ENCODE measurements at places on chromosomes 11 and 22.
A peak's percentile ranks its signal among the peaks of the same experiment; 100 is the strongest.

GRCh38 chr11:22163394-22163797 lies 29.5 kb upstream of the ANO5 start:
- no peak for DNase-seq

- DNase-seq, result peak; percentile 75
These were observed 180.9 kb downstream of the KIF18A start for GRCh38 chr11:27926981-27927481.

DNA sequence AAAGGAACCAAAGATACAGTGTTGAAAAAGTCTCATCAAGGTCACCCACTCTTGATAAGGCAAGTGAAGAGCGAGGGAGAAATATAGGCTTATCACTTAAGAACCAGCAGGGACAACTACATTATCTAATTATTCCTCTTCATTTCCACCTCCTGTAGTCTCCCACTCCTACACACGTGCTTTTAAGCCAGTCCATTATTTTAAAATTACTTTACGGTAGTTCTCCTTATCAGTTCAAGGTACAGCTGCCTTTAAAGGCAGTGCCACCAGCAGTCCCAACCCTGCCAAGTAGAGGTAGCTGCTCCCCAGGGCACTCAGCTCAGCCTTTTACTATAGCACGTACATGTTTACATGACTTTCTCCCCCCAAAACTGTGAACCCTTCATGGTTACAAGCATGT lies 161.5 kb upstream of the BLID start:
- no peak for DNase-seq

GRCh38 chr11:10655227-10655626 lies 38.3 kb downstream of the IRAG1 start:
- DNase-seq, result no peak

DNA sequence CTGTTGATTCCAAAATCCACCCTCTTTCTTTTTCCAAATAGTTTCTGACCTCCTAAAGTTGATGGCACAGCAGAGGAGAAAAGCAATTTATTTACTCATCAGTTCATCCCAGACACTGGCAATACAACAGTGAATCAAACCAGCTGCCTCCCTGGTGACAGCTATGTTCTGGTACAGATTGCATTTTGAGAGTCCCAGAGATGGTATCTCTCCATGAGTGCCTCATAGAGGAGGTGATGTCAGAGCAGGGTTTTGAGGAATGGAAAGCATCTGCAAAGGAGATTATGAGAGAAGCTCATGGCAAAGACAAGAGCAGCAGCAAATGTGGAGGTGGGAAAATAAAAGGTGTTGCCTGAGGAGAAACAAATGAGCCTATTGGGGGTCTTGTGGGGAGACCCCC lies 377.2 kb downstream of the MN1 start:
- peak; percentile 62 for DNase-seq

DNA sequence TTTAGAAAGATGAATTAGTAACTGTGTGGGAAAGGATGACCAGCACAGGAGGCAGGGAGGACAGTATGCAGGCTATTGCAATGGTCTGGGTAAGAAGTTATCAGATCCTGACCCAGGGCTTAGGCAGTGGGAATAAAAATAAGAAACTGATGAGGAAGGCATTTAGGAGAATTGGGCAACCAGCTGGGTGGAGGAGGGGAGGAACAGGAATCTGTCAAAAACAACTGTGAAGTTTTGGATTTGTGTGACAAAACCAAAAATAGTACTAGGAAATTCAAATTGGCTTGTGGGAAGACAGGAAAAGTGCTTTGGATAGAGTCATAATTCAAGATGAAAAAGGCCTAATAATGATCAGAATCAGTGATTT lies 27.9 kb downstream of the MMP13 start:
- no peak for DNase-seq

GRCh38 chr11:103637831-103638230 lies 398.6 kb upstream of the DDI1 start:
- no peak for DNase-seq

GRCh38 chr11:88535916-88536547 lies 198.5 kb upstream of the CTSC start:
- DNase-seq, result peak; percentile 61

GRCh38 chr11:12705874-12706273 lies 31.7 kb downstream of the TEAD1 start:
- DNase-seq, result no peak

DNA sequence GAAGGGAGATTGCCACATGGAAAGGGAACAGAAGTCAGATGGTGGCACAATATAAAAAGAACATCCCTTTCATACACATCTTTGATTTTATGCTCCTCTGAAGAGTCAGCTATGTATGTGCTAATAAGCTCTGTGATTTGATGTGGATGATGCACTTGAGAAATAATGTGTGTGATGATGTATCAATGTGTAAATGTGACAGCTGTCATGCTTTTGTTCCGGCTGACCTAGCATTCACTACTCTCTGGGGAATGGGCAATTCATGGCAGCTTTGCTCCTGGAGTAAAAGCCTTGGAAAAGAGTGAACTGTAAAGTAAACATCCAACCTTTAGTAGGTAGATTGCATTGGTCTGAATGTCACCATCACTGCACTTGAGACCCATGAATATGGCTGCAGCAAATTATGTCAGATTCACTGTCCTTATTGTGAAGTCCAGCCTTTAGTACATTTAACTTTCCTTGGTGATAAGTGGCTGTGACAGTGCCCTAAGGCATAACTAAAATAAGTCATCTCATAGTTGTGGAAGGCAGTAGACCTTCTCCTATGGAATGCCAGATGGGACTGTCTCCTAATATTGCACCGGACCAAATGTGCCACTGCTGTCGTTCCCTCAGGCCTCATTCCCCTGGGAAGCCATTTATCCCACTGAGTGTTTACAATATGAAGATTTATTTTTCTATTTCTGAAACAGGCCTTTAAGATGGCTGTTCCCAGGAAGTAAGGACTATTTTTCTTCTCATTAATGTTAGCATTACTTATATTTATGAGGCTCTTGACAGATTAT lies 178.2 kb upstream of the CCDC90B start:
- no peak for DNase-seq

GRCh38 chr11:14117632-14118031 lies 155.1 kb downstream of the SPON1 start:
- no peak for DNase-seq

DNA sequence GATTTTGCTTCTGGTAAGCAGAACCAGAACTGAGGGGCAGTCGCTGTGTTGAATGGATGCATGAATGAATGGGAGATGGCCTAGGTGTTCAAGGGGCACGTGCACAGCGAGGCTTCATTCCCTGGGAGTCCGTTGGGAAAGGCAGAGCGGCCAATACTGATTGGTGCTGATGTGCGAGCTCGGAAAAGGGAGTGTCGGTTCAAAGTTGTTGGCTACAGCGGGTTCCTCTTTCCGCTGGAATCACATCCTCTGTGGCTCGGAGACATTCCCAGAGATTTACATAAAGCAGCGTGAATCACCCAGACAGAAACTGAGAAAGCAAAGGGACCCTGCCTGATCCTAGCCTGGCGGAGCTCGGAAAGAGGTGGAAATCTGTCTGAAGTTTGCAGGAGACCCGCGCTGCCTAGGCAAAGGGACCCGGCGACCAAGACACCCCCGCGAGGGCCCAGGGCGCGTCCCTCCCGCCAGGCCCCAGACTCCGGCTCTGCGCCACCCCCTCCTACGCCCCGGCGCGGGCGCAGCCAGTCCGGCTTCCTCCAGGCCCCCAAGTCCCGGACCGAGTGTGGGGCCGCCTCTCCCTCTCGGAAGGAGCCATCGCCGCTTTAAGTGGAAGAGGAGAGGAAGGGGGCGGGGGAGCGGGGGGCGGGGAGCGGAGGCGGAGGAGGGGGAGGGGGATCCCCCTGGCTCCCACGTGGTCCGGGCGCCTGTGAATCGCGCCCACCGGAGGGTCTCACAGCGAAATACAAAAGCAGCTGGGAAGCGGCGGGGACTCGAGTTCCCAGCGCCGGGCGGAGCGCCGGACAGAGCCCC lies at the start of gene FJX1:
TSS of gene FJX1 (plus strand) at position 774 of the 810 bp plus-strand sequence. CDS start 177 bp downstream, outside the sequence.
- peak; percentile 77 for DNase-seq

DNA sequence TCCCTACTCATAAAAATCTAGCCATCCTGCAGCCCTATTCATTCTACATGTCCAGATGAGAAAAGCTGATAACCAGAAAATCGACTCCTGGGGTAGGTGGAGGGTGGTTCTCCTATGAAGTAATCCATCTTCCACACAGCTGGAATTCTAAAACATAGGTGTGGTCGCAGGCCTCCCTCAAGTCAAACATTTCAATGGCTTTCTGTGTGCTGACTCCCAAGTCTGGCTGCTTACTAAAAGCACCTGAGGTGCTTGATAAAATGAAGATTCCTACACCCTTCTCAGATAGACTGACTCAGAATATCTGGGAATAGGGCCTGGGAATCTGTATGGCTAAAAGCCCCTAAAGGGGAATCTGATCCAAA lies 26.1 kb downstream of the IRAG1 start:
- no peak for DNase-seq

DNA sequence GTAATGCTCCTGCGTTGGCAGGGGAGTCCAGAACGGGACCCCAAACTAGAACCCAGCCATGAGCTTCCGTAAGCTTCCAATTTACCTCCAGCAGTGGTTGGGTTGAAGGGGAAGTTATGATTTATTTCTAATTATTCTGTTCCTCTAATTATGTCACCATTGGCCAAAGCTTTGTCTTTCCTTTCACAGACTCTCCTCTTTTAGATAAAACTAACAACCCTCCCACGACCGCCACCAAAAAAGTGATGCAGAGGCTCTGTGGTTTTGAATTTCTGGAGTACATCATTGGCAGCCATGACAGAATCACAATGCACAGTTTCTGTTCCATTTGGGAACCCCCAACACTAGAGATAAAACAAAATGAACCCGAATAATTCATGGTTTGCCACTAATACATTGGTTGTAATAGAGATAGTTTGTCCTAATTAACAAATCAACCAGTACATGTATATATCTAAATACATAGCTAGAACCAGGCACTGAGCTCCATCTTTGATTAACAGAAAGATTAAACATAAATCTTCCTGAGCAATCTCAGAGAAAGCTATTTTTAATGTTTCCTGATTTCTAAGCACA lies 64.3 kb downstream of the ETS1 start:
- DNase-seq, result no peak

GRCh38 chr11:120710354-120711131 lies 199.0 kb downstream of the GRIK4 start:
- DNase-seq, result peak; percentile 6

GRCh38 chr11:116503216-116504160 lies 269.3 kb downstream of the BUD13 start:
- DNase-seq, result no peak

- DNase-seq, result no peak
These were observed 439 bp downstream of the SPA17 start for GRCh38 chr11:124674168-124674517.

DNA sequence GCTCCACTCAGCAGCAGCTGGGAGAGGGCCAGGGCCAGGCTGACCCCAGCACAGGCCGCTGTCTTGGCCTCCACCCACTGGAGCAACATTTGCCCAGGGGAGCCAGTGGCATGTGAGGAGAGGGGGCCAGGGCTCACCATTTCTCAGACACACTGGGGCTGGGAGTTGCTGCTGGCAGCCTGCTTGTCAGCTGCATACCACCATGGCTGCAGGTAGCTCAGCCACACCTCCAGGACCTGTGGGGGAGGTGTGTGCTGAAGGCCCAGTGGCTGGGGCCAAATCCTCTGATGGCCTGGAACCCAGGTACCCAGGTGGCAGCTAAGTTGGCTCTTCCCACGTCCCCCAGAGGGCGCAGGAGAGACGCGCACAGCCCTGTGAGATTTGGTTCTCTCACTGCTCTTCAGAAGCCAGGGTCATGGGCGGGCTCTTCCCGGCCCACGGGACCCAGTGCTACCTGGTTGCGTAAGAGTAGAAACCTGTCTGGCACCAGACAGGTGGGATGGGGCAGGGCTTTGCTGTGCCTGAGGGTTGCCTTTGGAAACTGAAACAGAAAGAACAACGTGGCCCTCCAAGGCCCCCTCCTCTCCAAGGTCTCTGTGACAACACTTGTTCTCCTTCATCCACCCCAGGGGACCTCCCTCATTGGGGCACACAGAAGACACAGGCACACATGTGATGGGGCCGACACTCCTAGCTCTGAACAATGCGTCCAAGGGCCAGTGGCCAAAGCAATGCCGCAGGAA lies 98.8 kb downstream of the MED15 start:
- DNase-seq, result peak; percentile 6

DNA sequence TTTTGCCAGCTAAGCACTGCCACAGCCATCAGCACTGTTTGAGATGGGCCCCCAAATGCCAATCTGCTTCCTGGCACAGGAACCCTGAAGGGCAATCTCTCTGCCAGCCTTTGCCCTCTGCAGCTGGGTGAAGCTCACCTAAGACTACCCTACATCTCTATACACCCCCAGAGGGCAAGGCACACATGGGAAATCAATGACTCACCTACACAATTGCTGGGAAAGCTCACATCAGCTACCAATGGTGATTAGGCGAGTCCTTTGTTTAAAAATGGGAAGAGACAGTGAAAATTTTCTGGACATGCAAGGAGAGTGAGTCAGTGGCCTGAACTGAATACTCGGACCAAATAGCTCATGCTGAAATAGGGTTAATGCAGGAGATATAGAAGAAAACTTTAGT lies 12.6 kb upstream of the PRDM11 start:
- DNase-seq, result no peak

GRCh38 chr11:8698379-8698851 lies 15.8 kb downstream of the RPL27A start:
- no peak for DNase-seq

GRCh38 chr22:30089655-30089974 lies 9.4 kb downstream of the HORMAD2 start:
- no peak for DNase-seq

- DNase-seq, result no peak
These were observed 34.4 kb downstream of the YAP1 start for GRCh38 chr11:102144357-102145355.

GRCh38 chr11:21428796-21429195 lies 759.4 kb downstream of the NELL1 start:
- no peak for DNase-seq

DNA sequence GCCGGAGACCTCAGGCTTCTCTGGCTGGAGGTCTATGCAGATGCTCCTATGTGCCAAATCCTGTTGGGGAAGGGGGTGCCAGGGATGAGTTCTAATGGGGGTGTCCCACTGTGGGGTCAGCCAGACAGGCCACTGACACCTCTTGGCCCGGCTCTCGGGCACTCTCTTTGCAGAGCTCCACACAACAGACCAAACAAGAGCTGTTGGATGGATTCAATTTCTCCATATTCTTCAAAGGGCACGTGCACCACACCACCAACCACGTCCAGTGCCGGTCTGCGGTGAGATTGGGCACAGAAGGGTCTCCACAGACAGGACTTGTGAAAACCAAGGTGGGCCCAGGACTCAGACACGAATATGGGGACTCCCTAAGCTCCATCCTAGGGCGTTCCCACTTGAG lies 2.2 kb upstream of the RGL4 start:
- DNase-seq, result no peak

DNA sequence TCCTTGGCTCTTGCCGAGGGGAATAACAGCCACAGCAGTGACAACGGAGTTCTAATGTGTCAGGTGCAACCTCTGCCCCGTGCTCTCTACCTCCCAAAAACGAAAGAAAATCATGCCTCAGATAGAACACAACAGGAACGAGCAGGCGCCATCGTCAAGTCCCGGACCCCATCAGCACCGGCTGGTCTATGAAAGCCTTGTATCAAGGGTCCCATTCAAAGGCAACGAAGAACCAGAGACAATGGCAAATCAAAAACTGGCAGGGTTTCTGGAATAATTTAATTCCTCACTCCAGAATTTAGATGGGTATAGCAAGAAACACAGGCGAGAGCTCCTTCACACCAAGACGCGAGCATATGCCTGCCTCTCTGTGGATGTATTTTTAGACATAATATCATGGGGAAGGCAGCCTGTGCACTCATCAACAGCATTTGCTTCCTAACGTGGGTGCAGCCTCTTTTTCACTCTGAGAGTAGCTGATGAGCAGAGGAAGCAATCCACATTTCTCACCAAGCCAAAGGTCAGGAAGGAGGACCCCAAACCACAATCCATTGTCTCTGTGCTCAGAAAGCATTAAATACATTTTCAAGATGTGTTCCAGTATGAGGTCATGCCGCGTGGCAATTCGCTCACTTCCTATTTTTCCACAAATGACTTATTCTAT lies 193.4 kb upstream of the BLID start:
- DNase-seq, result no peak
